ENCODE measurements at places on chromosomes 3 and 15. TPM values are rescaled to one million over a fixed set of nuclear protein-coding genes. Genes with fewer than 3 reads are reported as not detected.

Gene CHDH
- 0.48 TPM for total RNA-seq

Gene PYGO1
- total RNA-seq = 14.9 TPM

- no peak for DNase-seq
These were observed 81.8 kb downstream of the MINAR1 start for GRCh38 chr15:79513940-79514339.

GRCh38 chr3:161395115-161396012, 24.0 kb upstream of the SPTSSB start:
- DNase-seq = no peak

- no peak for DNase-seq
These were observed 86.5 kb upstream of the PFN2 start for GRCh38 chr3:150057227-150057626.

GRCh38 chr3:131349946-131350347, 31.6 kb upstream of the NUDT16 start:
- DNase-seq = no peak

GRCh38 chr3:44870375-44871061, 3.9 kb upstream of the TGM4 start:
- no peak for DNase-seq

- DNase-seq = no peak
These were observed 200.2 kb upstream of the DPH6 start for GRCh38 chr15:35746121-35746520.
